K562 (cell line): ENCODE measurements at places on chromosomes 4 and X.

GRCh38 chr4:22129454-22130029 is 181.0 kb upstream of the KCNIP4 start:
- DNase-seq: peak; percentile 8

GRCh38 chrX:48102874-48103374 is 27.5 kb upstream of the SPACA5B start:
- DNase-seq: no peak

DNA sequence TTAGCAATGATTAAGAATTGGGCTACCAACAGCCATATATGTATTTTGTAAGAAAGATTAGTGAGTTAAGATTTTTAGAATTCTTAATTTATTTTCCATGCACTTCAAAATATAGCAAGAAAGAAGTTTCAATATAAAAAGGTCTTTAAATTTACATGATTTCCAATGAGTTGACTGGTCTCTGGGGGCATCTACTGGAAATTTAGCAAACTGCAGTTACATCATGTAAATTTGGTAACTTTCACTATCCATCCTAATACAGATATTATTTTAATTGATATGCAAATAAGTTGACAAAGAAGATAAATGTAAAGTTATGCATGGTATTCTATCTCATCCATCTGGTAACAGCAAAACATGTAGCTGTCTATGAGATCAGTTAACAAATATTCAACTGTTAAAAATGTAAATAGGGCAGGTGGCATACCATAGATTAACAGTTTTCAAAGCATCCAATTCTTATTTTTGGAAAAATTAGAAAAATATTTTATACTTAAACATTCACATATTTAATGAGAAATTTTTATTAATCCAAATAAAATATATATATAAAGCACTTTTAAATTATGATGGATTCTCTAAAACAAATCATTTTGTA is 29.1 kb downstream of the TTC29 start:
- peak; percentile 42 for DNase-seq

DNA sequence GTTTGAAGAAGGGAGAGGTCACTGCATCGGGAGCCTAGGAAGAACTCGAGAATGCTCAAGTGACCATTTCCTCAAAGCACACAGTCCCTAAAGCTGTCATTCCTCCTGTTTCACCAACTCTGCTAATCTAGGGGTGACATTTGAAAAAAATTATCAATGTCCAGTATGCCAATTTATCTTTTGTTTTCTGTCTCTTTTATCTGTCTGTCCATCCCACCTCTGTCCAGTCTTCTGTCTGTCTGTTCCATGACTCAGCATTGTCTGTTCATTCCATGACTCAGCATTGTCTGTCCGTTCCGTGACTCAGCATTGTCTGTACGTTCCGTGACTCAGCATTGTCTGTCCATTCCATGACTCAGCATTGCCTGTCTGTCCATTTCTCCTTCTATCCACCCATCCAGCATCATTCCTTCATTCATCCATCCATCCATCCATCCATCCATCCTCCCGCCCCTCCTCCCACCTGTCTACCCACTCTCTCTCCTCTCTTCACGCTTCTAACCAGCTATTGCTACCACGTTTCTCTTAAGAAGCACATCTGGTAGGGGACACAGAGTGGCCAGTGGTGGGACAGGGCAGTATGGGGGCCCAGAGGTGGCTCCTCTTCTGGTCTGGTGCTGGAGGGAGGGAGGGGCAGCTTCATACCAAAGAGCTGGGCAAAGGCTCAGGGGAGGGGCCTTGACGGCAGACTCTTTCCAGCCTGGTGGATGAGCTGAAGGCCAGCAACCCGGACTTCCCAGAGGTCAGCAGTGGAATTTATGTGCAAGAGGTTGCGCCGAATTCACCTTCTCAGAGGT is 34.1 kb downstream of the HTRA3 start:
- peak; percentile 76 for DNase-seq

DNA sequence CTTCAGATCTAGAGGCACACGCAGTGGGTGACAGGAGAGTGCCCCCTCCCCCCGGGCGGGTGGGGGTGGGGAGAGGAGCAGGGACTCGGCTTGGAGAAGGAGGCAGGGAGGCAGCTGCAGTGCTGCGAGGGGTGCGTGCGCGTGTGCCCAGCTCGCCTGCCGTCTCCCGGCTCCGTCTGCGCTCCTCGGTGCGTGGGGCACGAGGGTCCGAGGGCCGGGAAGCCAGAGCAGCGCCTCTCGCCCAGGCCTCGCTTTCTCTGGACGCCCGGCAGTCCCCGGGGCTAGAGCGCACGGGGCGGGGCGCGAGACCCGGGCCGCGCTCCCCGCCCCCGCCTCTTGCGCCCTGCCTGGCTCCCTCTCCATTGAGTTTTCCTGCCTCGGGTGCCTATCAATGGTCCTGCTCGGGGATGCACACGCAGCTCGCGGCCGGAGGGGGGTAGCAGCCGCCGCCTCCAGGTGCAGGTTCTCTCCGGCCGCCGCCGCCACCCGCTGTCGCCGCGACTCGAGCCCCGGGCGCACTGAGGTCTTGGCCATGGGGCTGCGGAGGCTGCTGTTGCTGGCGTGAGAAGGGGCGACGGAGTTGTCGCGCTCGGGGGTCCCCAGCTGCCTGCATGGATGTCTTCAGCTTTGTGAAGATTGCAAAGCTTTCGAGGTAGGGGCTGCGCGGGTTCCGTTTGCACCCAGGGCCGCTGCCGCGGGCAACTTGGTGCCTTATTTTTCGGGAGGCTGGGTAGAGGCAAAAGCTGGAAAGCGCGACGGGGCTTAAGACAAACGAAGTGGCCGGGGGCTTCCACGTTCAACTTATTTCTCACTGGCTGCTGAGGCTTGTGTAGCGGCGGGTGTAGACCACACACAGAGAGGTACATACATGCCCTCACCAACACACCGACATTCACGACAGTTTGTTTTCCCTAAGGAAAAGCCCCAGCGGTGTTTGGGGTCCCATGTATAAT is at the start of gene FRMPD4:
Gene FRMPD4, plus strand, starts transcription at position 113 of the 953 bp plus-strand sequence. Its CDS starts 499 bp downstream, at position 612.
- DNase-seq: no peak
